NCI-H82 (cell line): ENCODE measurements at places on chromosomes 5 and 9.
A peak's percentile ranks its signal among the peaks of the same experiment; 100 is the strongest.

GRCh38 chr9:2765250-2765880 is 48.1 kb downstream of the KCNV2 start:
- no peak for DNase-seq

DNA sequence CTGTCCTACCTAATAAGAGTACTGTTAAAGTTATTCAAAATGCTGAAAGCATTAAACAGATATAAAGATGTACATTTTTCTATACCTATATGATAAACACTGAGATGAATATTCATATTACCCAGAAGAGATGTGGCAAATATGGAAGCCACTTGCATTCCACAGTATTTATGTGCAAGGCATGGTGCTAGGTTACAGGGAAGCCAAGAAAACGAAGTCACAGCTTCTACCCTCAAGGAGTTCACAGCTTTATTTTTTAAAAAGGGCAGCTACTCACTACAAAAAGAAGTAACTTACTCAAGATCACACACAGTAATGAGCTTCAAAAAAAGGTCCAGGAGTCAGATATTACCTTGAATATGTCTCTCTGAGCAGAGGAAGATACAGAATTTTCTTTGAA is 484.6 kb downstream of the ZNF608 start:
- no peak for DNase-seq

GRCh38 chr9:110620726-110621125 is 41.2 kb upstream of the SVEP1 start:
- DNase-seq, result no peak

DNA sequence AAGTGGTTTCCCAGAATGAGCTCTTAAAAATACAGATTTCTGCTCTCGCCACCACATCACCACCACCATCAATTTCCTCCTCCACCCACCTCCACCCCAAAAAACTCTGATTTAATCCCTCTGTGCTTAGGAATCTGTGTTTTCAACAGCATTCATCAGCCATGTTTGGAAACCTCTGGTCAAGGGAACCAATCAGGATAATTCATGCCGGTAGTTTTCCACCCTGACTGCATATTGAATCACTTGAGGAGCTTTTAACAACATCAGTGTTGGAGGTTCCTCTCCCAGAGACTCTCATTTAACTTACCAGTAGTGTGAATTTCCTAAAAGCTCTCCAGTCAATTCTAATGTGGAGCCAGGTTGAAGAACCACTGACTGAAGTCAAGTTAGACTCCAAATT is 46.0 kb upstream of the DAB2 start:
- DNase-seq, result no peak

DNA sequence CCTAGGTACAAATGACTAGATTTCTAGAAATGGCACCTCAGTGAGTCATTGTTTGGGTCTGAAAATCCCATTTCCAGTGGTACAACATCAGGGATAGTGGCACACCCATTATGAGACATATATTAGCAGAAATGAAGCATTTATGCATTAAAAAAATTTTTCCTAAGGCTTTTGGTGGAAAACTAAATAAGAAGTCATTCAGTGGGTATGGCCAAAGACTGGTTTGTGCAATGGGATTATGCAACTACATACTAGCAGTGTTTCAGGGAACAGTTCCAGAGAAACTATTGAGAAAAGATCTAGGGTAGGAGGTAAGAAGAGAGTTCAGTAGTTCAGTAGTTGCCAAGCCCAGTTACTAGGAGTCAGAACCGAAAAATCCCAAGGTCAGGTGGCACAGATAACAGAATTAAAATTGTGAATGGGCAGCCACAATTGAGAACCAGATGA is 106.5 kb upstream of the HAPLN1 start:
- DNase-seq, result no peak

DNA sequence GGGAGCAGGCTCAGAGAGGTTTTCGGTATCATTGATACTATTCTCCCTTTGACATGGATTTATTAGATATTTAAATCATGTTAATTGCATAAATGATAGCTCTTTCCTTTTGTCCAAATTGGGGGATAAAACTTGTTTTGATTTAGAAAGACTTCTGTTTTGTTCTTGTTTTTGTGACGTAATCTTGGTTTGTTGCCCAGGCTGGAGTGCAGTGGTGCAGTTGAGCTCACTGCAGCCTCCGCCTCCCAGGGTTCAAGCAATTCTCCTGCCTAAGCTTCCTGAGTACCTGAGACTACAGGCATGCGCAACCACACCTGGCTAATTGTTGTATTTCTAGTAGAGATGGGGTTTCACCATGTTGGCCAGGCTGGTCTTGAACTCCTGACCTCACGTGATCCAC is 7.1 kb downstream of the MAT2B start:
- no peak for DNase-seq

GRCh38 chr9:129932303-129933151 is 97.3 kb downstream of the USP20 start:
- peak; percentile 69 for DNase-seq

DNA sequence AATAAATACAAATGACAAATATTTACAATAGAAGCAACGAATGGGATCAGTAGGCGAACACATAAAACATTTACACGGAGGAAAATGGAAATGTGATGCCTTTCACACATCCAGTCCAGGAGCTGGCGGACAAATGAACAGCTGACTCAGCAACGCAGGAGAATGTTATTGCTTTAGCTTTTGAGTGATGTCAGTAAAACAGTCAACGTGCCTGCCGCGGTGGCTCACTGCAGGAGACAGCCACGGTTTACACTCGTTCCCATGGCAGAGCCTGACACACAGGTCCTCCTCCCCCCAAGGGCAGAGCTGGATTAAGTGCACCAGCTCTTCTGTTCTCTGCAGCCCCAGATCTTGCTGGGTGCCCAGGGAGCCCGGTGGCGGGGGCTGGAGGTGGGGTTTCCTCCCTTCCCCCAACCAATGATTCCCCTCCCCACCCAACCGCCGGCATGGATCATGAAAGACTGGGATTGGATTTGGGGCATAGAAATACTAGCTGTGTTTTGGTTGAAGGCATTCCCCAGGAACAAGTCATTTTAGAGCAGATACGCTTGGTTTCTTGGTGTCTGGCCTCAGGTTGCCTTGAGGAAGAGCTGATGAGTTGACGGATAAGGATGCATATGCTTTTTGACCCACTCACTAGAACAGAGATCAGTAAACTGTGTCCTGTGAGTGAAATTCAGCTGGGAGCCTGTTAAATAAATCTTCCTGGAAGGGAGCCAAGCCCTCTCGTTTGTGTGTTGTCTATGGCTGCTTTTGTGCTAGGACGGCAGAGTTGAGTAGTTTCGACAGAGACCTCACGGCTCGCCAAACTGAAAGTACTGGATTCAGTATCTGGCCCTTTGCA is 12.5 kb downstream of the STC2 start:
- peak; percentile 9 for DNase-seq

DNA sequence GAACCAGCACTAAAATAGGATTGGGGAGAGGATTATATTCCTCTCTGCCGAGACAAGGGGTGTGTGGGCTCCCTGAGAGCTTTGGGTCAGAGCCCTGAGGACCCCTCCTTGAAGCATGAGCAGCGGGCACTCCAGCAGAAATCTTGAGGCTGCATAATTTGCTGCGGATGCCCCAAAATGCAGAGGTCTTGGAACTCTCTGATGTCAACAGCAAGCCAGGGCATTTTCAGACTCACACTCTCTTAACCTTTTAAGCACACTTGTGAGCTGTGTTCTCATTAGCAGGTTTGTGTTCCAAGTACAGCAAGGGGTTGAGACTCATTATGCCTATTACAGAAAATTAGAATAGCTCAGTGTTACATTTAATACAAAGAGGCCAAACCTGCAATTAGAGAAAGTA is 513.0 kb upstream of the ADAMTS16 start:
- DNase-seq, result no peak

GRCh38 chr5:167969998-167970397 is 321.4 kb upstream of the WWC1 start:
- DNase-seq, result no peak

GRCh38 chr9:79592726-79593493 is 21.1 kb downstream of the TLE4 start:
- DNase-seq, result no peak

DNA sequence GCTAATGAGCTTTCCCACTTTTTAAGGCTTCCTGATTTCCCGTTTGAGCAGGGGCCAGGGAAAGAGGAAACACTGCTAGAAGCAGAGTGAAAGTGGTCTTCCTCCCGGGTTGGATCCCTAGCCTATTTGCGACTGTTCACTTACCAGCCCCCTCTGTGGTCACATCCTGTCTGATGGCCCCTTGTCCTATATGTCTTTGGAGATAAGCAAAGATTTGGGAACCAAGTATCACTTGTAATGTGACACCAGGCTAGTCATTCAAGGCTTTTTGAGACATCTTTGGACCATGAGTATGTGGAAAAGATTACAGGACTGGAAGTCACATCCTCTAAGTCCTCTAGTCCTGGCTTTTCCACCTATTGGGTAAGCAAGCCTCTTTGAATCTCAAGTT is 6.1 kb downstream of the DNAJB5 start:
- DNase-seq, result no peak

DNA sequence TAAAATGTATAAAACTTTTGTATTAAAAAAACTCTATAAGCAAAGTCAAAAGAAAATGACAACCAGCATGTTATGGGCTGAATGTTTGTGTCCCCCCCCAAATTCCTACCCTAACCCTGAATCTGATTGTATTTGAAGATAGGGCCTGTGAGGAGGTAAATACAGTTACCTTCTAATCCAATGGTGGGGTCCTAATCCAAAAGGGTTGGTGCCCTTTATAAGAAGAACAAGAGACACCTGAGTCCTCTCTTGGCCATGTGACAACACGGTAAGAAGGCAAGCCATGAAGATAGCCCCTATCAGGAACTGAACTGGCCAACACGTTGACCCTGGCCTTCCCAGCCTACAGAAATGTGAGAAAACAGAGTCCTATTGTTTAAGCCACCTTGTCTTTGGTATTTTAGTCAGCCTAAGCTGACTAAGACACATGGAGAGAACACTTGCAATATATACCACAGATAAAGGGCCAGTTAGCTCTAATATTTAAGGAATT is 49.7 kb upstream of the AKNA start:
- no peak for DNase-seq

DNA sequence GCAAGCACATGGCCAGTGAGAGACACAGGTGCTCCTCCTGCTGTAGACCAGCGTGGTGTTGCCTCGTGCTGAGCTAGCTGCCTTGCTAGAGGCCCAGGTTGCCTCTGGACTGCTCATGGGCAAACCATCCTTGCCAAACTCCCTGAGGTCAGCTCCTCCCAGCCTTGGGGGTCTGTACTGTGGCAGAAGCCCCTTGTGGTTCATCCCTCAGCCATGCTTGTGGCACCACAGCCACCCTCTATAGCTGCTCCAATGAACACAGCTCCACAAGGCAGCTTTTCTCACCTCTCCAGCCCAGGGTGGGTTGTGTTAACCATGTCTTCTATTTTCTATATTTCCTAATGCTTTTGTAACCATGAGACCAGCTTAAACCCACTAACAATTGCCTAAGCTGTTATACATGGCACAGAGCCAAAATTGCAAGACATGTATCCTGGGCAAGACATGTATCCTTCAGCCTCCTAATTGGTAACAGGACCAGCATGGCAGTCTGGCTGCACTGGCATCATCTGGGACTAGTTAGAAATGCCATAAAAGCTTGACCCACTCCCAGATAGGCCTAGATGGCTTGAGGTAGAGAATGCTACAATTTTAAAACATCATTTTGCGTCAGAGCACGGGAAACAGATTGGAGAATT is 183.1 kb upstream of the S1PR3 start:
- peak; percentile 22 for DNase-seq

DNA sequence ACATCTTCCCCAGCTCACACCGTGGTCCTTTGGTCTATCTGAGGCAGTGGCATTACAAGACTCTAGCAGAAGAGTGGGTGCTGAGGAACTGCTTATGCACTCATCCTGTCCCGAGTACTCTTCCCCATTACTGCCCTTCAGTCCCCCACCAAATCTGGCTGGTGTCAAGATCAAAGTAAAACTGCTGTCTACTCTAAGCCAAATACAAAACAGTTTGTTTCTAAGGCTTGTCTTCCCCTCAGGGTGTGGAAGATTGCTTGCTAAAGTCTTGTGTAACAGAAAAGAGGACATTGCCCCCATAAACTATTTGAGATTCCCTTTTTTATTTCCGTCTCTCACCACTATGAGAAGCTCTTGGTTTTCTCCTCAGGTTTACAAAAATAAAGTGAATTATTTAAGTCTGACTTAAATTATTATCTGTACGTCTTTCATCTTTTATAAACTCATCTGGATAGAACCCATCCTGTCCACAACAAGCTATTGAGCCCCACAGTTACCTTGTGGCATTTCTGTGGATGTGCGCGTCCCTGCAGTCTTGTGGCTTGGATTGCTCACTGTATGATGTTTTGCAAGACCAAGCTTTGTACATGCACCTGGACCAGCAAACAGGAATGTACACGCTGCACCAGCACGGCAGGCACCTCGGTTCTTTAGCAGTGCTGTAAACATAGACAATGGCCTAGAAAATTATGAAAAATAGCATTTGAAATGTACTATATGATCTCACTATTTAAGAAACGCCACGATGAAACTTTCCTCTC is 61.0 kb downstream of the CYSTM1 start:
- DNase-seq, result no peak

- no peak for DNase-seq
Measured at GRCh38 chr5:151026679-151027078, 6.3 kb downstream of the GPX3 start.

GRCh38 chr5:52999344-52999949 is 10.3 kb downstream of the ITGA2 start:
- DNase-seq, result no peak

DNA sequence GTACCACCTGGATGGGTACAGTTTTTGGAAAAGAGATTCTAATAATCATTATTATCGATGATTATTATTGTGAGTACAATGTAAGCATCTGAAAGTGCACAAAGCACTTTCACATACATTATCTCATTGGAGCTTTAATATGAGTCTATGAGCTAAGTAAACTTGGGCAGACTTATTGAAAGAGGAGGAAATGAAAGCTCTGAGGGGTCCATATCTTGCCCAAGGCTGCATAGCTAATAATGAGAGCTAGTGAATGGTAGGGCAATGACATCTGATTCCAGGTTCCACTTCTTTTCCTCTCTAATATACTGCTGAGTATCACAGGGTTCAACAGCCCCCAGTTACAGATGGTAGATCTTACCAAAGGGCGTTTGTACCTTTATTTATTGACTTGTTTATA is 26.1 kb downstream of the TIMD4 start:
- DNase-seq, result no peak

DNA sequence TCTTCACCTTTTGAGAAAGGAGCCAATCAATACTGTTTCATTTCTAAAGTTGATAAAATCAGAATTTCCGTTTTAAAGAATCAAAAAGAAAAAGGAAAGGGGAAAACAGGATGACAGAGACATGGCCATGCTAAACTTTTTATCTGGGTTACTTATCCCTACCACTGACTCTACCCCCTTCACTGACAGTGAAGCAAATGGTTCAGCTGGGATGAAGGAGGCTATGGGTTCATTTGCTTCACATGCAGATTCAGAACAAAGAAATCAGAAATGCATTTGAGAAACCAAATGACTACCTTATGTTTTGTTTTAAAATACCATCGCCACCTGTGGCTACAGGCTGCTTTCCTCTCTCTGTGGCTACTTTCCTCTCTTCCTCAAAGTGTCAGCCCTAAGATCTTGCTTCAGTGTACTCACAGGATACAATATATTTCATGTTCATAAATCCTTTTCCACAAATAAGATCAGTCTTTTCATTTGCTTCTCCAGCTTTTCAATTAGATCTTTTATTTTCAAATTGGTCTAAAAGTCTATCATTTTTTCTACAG is 53.3 kb downstream of the LPAR1 start:
- DNase-seq, result no peak

GRCh38 chr9:135559606-135560005 is 1.9 kb upstream of the PAEP start:
- DNase-seq, result no peak
